ENCODE measurements at places on chromosomes 1 and 21. TPM values are rescaled to one million over a fixed set of nuclear protein-coding genes. Genes with fewer than 3 reads are reported as not detected.

The CHRM3 gene
- total RNA-seq = 0.02 TPM

The CATSPERE gene
- 0.18 TPM for total RNA-seq

The FCN3 gene
- total RNA-seq = not detected

The RBP7 gene
- not detected for total RNA-seq

The RIPPLY3 gene
- total RNA-seq = not detected

The NIBAN1 gene
- total RNA-seq = 61.3 TPM

The QSOX1 gene
- 22.0 TPM for total RNA-seq

The C1orf174 gene
- 16.4 TPM for total RNA-seq

The RASSF5 gene
- 177 TPM for total RNA-seq

The HYI gene
- 14.8 TPM for total RNA-seq

The DMRTA2 gene
- not detected for total RNA-seq

The ENO1 gene
- 322 TPM for total RNA-seq

The C1orf56 gene
- 0.52 TPM for total RNA-seq

The ACOT7 gene
- total RNA-seq = 7.1 TPM

The DISP1 gene
- 2.5 TPM for total RNA-seq

The APOBEC4 gene
- total RNA-seq = not detected

The PPT1 gene
- 41.3 TPM for total RNA-seq
